ENCODE measurements at places on chromosomes 4 and X. TPM values are rescaled to one million over a fixed set of nuclear protein-coding genes. Genes with fewer than 3 reads are reported as not detected.

- peak; percentile 91 for DNase-seq
These were observed at the start of gene CXorf38 for GRCh38 chrX:40647307-40648197. CXorf38 (minus strand) TSS chrX:40647561; CDS start chrX:40647520, 41 bp downstream.

GRCh38 chr4:165191348-165191656 is 16.1 kb upstream of the KLHL2 start:
- no peak for DNase-seq

- DNase-seq, result no peak
These were observed 64.4 kb downstream of the STARD8 start for GRCh38 chrX:68711845-68712244.

DNA sequence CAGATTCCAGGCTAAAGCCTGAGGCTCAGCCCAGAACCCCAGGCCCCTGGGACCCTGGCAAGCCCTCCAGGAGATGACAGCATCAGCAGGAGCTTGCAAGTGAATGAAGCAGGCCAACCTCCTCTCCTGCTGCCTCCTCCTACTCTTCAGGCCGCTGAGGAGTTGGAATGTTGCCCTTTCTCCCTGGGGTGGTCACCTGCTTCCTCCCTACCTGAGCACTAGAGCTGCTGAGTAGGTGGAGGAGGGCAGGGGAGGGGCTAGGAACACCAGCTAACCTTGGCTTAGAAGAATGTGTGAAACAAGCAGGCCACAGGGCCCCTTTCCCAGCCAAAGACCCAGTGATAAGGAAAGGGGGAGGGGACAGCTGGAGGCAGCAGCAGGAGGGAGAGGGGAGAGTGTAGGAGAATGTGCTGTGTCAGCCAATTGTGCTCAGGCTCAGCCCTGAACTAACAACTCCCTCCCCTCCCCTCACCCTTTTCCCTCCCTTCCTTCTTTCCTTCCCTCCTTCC is 58.0 kb downstream of the PJA1 start:
- DNase-seq, result no peak

Gene PHKA1
- 8.4 TPM for total RNA-seq

DNA sequence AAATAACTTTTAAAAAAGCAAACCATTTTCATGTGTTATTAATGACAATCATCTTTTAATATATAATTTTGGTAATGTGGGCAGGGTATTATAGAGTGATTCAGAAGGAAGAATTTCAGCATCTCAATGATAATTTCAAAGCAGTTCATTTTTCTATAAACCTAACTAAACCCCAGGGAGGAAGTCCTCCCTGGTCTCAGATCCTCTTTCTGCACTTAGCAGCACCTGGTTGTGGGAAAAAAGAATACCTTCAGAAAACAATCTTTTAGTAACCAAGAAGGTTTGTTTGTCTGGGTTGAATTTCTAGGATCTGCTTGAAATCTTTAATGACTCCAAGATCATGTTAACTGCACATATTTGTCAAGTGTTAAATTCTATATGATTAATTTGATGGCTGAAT is 29.9 kb downstream of the DKK2 start:
- no peak for DNase-seq
